H1 (cell line): ENCODE measurements at places on chromosomes 1 and 21. TPM values are rescaled to one million over a fixed set of nuclear protein-coding genes. Genes with fewer than 3 reads are reported as not detected.

Gene MAB21L3
- polyA plus RNA-seq = not detected in 2 replicates

Gene NCF2
- polyA plus RNA-seq = 0.03 TPM in 1 of 2 replicates, not detected in the other

Gene CYP2J2
- 0.49 and 0.59 TPM in 2 replicates for polyA plus RNA-seq

Gene MAEL
- 0.03 TPM in 1 of 2 replicates, not detected in the other for polyA plus RNA-seq

Gene S100A8
- not detected in 2 replicates for polyA plus RNA-seq

Gene INSRR
- 0.02 TPM in 2 replicates for polyA plus RNA-seq

Gene CD101
- polyA plus RNA-seq = 1.2 and 1.5 TPM in 2 replicates

Gene CGN
- 15.9 and 20.4 TPM in 2 replicates for polyA plus RNA-seq

Gene SMCP
- polyA plus RNA-seq = not detected in 2 replicates

GRCh38 chr1:77927414-77927813 lies 39.0 kb downstream of the NEXN start:
- H3K27ac ChIP-seq = no peak overlapping the region
- H3K36me3 ChIP-seq = no peaks in the 10 kb centered on the region; the same call in 1 of the 2 replicates
- H3K4me1 ChIP-seq = no peaks in the 10 kb centered on the region
- no peak overlapping the region for H3K4me3 ChIP-seq

- no peak overlapping the region for H3K27ac ChIP-seq
- no peaks in the 10 kb centered on the region for H3K27me3 ChIP-seq
- H3K4me3 ChIP-seq = no peak overlapping the region
- H3K36me3 ChIP-seq = no peaks in the 10 kb centered on the region
Measured at GRCh38 chr1:220420726-220421125, 107.2 kb upstream of the MARK1 start.

GRCh38 chr21:37737507-37737906 lies 178.8 kb downstream of the KCNJ6 start:
- H3K27me3 ChIP-seq = no peaks in the 10 kb centered on the region
- no peak for DNase-seq
- no peak overlapping the region for H3K4me3 ChIP-seq
- no peak overlapping the region for H3K27ac ChIP-seq
- no peaks in the 10 kb centered on the region for H3K4me1 ChIP-seq
- no peaks in the 10 kb centered on the region for H3K36me3 ChIP-seq

DNA sequence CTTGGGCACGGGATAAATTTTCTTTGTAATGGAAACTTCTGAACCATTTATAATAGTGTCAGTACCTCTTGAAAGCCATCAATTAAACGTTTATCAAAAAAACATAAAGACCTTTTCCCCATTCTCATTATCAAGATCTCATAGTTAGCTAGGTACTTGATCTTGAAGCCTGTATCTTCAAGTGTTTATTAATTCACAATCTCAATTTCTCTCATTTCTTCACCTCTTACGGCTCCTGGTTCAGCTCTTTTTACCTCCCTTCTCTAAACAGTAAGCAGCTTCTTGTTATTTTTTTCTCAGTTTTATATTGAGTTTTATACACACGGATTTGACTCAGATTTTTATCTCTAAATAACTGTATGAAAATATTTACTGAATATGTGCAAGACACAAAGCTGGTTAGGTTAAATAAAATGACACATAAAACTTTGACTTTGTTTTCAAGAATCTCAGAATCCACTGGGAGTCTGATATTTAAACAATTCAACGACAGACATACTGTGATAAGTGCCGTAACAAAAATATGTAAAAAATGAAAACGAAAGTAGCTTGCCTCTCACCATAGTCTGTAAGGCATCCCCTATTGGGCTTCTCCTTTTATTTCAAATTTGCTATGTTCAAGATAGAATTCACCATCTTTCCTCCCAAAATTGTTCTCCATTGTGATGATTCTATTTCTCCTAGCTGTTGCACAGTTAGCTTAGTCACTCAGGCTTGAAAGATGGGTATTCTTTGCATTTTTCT lies 411.6 kb upstream of the ZRANB2 start:
- DNase-seq = no peak
- H3K4me1 ChIP-seq = no peaks in the 10 kb centered on the region
- H3K27me3 ChIP-seq = no peaks in the 10 kb centered on the region
- H3K36me3 ChIP-seq = no peaks in the 10 kb centered on the region
- no peak overlapping the region for H3K27ac ChIP-seq

- H3K4me1 ChIP-seq = no peaks in the 10 kb centered on the region
- H3K36me3 ChIP-seq = no peaks in the 10 kb centered on the region
- H3K27ac ChIP-seq = no peak overlapping the region
- H3K27me3 ChIP-seq = peaks cover 1% of the 10 kb centered on the region
- no peak for DNase-seq
Measured at GRCh38 chr1:209720326-209720725, 15.7 kb downstream of the HSD11B1 start.

GRCh38 chr1:17451731-17452130 lies 12.3 kb upstream of the RCC2 start:
- no peaks in the 10 kb centered on the region for H3K27me3 ChIP-seq
- H3K27ac ChIP-seq = no peak overlapping the region
- no peaks in the 10 kb centered on the region for H3K36me3 ChIP-seq
- no peaks in the 10 kb centered on the region for H3K4me1 ChIP-seq
- no peak for DNase-seq
- H3K4me3 ChIP-seq = no peak overlapping the region

GRCh38 chr1:56267611-56268010 lies 311.8 kb downstream of the PLPP3 start:
- no peak for DNase-seq
- H3K27me3 ChIP-seq = no peaks in the 10 kb centered on the region
- H3K4me3 ChIP-seq = no peak overlapping the region
- no peaks in the 10 kb centered on the region for H3K36me3 ChIP-seq
- no peaks in the 10 kb centered on the region for H3K4me1 ChIP-seq

- DNase-seq = no peak
- no peaks in the 10 kb centered on the region for H3K36me3 ChIP-seq
- no peaks in the 10 kb centered on the region for H3K27me3 ChIP-seq
- no peak overlapping the region for H3K4me3 ChIP-seq
- no peaks in the 10 kb centered on the region; the same call in 1 of the 2 replicates for H3K4me1 ChIP-seq
Measured at GRCh38 chr1:231921646-231922345, 295.2 kb downstream of the DISC1 start.

GRCh38 chr1:156896490-156897033 lies 3.0 kb downstream of the PEAR1 start:
- DNase-seq = peak; percentile 63
- peaks cover 8% of the 10 kb centered on the region for H3K27me3 ChIP-seq
- H3K4me3 ChIP-seq = no peak overlapping the region
- no peak overlapping the region for H3K27ac ChIP-seq
- H3K4me1 ChIP-seq = peaks cover 10% of the 10 kb centered on the region; the same call in 1 of the 2 replicates

DNA sequence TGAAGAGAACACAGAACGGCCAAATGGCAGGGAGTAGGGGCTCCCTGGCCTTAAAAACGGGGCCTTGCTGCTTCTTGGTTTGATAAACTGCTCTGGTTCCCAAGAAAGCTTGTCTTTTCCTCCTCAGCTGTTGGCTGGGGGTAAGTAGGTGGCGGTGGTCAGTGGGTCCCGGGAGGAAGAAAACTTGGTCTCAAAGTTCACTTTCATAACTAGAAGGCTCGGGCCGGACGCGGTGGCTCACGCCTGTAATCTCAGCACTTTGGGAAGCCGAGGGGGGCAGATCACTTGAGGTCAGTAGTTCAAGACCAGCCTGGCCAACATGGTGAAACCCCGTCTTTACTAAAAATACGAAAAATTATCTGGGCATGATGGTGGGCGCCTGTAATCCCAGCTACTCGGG lies 47.3 kb upstream of the CTBS start:
- no peaks in the 10 kb centered on the region for H3K27me3 ChIP-seq

- no peak for DNase-seq
- no peak overlapping the region for H3K27ac ChIP-seq
- no peaks in the 10 kb centered on the region for H3K27me3 ChIP-seq
Measured at GRCh38 chr1:172895050-172895460, 155.7 kb downstream of the TNFSF18 start.

DNA sequence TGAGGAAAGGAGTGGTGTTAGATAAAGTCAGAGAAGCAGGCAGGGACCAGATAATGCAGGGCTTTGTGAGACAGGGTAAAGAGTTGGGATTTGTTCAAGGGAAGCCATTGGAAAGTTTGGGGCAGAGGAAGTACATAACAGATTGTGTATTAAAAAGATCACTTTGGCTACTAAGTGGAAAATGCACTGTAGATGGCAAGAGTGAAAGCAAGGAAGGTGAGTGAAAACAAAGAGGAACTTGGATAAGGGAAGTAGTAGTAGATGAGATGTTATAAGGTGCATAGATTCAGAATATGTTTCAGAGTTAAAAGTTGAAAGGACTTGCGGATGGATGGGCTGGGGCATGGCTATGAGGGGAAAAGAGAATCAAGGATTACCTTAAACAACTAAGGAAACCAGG lies 17.4 kb downstream of the MRPL39 start:
- no peak overlapping the region for H3K27ac ChIP-seq
- H3K4me1 ChIP-seq = no peaks in the 10 kb centered on the region

DNA sequence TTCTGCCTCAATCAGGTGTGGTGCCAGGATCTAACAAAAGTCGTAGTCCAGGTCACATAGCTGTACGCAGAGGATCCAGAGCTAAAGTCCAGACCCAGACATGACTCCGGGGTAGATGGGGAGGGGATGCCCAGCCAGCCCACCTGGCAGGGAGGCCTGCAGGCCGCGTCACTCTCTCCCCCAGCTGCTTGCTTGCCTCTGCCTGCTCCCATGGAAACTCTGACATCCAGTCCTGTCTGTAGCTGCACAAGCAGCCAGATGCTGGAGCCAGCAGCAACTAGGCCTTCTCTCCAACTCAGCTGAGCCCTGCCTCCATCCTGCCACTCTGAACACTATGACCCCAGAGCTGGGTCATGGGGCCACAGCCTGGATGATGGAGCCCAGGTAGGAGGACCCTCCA lies 8.1 kb downstream of the COL8A2 start:
- H3K27me3 ChIP-seq = no peaks in the 10 kb centered on the region
- H3K27ac ChIP-seq = no peak overlapping the region
- DNase-seq = no peak
- no peak overlapping the region for H3K4me3 ChIP-seq
- no peaks in the 10 kb centered on the region for H3K4me1 ChIP-seq

DNA sequence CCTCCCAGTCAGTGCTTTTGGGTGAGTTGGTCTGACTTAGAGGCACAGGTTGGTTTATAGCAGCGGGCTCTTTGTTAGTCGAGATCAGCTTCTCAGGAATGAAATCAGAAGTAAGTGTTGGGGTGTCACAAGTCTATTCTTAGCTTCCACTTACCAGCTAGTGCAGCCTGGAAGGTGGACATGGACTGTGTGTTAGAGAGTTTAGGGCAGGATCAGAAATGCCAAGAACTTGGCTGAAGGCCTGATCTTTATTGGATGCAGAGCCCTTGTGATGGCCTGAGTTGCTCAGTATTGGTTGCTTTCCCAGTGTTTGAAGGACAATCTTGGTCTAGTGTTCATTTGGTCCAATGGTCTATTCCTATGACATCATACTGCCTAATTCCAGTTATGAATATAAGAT lies 377.0 kb upstream of the USP24 start:
- H3K4me3 ChIP-seq = no peak overlapping the region
- H3K27me3 ChIP-seq = peaks cover 1% of the 10 kb centered on the region
- no peaks in the 10 kb centered on the region for H3K4me1 ChIP-seq
- no peaks in the 10 kb centered on the region for H3K36me3 ChIP-seq
- no peak overlapping the region for H3K27ac ChIP-seq

DNA sequence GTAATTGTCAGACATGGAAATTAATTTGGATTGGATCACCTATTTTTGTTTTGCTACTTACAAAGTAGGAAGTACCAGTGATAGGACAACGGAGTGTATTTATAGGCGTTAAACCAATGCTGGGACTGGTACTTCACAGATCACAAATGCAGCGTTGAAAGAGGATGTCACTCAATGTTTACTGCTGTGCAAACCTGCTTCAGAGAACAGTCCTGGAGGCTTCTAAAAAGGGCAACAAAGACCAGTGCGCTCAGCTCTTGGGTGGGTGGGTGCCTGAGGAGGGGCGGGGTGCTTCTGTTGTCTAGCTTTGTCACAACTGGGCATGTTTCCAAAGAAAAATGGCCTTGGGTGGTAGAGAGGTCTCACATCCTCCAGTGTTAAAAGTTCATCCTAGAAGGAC lies 2.1 kb downstream of the C1orf21 start:
- H3K27ac ChIP-seq = no peak overlapping the region
- H3K4me1 ChIP-seq = peaks cover 21% of the 10 kb centered on the region; the same call in 1 of the 2 replicates
- H3K36me3 ChIP-seq = no peaks in the 10 kb centered on the region
- DNase-seq = no peak
- H3K4me3 ChIP-seq = peak overlapping the region; percentile 87; the same call in 1 of the 2 replicates

GRCh38 chr1:226972931-226973330 lies 32.8 kb downstream of the COQ8A start:
- H3K27me3 ChIP-seq = no peaks in the 10 kb centered on the region
- H3K36me3 ChIP-seq = peaks cover 5% of the 10 kb centered on the region; the same call in 1 of the 2 replicates
- no peak for DNase-seq
- no peak overlapping the region for H3K4me3 ChIP-seq
- H3K27ac ChIP-seq = no peak overlapping the region
- no peaks in the 10 kb centered on the region for H3K4me1 ChIP-seq

- no peaks in the 10 kb centered on the region for H3K36me3 ChIP-seq
- DNase-seq = no peak
- H3K4me3 ChIP-seq = 0 out of 2 replicates have a peak overlapping the region, but pooled peaks have one; percentile 10
Measured at GRCh38 chr1:68495532-68495931, 1.4 kb downstream of the DEPDC1 start.

- no peak overlapping the region for H3K27ac ChIP-seq
- no peaks in the 10 kb centered on the region for H3K36me3 ChIP-seq
- DNase-seq = no peak
- peaks cover 2% of the 10 kb centered on the region; the same call in 1 of the 2 replicates for H3K4me1 ChIP-seq
Measured at GRCh38 chr1:236275586-236275985, 6.2 kb downstream of the ERO1B start.

DNA sequence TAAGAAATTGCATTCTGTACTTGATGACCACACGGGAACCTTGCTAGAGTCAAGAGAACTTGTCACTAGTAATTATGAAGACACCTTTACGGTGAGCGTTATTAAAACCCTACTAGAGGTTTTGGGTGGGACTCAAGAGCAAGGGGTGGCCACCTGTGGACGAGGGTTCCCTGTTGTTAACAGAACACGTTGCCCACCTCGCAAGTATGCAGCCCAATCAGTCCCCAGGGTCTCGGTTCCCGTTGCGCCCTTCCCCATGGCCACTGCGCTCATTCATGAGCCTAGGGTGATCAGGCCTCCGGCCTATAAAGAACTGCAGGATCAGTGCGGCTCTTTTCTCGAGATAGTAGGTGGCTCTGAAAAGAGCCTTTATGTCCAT lies 30.2 kb upstream of the RNF187 start:
- no peak for DNase-seq
- H3K36me3 ChIP-seq = no peaks in the 10 kb centered on the region
- H3K27me3 ChIP-seq = no peaks in the 10 kb centered on the region
- peak overlapping the region; percentile 84 for H3K4me3 ChIP-seq
- 0 out of 2 replicates have a peak, but pooled peaks cover 2% of the 10 kb centered on the region for H3K4me1 ChIP-seq

DNA sequence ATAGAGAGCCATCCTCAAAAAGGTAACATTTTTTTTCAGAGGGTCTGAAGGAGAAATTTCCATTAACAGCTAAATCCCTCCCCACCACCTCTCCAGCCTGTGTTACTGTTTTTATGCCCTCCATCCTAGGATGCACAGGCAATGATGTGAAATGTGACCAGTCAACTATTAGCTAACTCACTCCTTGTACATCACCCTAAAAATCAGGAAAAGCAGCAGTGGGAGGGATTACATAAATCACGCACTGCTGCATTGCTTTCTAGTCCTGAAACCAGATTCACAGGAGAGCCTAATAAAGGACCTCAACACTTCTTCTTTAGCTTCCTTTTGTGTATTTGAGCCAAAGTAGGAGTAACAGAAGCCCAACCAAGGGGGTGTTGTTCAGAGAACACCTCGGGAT lies 66.3 kb downstream of the LMO4 start:
- no peaks in the 10 kb centered on the region for H3K4me1 ChIP-seq
- no peak for DNase-seq
- H3K27ac ChIP-seq = no peak overlapping the region
- no peaks in the 10 kb centered on the region for H3K36me3 ChIP-seq

- no peaks in the 10 kb centered on the region for H3K4me1 ChIP-seq
- no peaks in the 10 kb centered on the region for H3K36me3 ChIP-seq
- H3K27ac ChIP-seq = no peak overlapping the region
Measured at GRCh38 chr1:111516005-111516535, 12.6 kb upstream of the ADORA3 start.

- no peak overlapping the region for H3K27ac ChIP-seq
- H3K36me3 ChIP-seq = no peaks in the 10 kb centered on the region
- H3K4me3 ChIP-seq = no peak overlapping the region
Measured at GRCh38 chr1:32127409-32128198, 19.7 kb downstream of the KPNA6 start.
